ENCODE measurements at places on chromosomes 13 and 19. TPM values are rescaled to one million over a fixed set of nuclear protein-coding genes. Genes with fewer than 3 reads are reported as not detected.

Gene SGCG
- total RNA-seq, result 0.07 TPM

Gene PPM1N
- 0.92 TPM for total RNA-seq

Gene TMIGD2
- not detected for total RNA-seq

Gene MED25
- total RNA-seq, result 13.1 TPM

Gene MRI1
- total RNA-seq, result 42.9 TPM

Gene CEACAM7
- not detected for total RNA-seq

Gene SMG9
- 10.4 TPM for total RNA-seq

Gene ZNF813
- 3.0 TPM for total RNA-seq

Gene SOX1
- not detected for total RNA-seq

Gene SLC25A30
- 32.2 TPM for total RNA-seq

Gene CACNG6
- 3.1 TPM for total RNA-seq

Gene COL5A3
- total RNA-seq, result not detected

Gene BEST2
- not detected for total RNA-seq

Gene TMEM190
- total RNA-seq, result not detected

Gene MYO1F
- 0.25 TPM for total RNA-seq

Gene MCEMP1
- total RNA-seq, result not detected

Gene CLEC17A
- total RNA-seq, result not detected

Gene GPR12
- not detected for total RNA-seq

Gene ZNF587B
- total RNA-seq, result 29.6 TPM

Gene TNFAIP8L1
- 30.5 TPM for total RNA-seq

Gene ZNF302
- 15.1 TPM for total RNA-seq

Gene PLIN5
- 0.32 TPM for total RNA-seq

Gene KCTD4
- total RNA-seq, result not detected

Gene ZNF552
- total RNA-seq, result 9.2 TPM
